ENCODE measurements at places on chromosomes 7 and 10. TPM values are rescaled to one million over a fixed set of nuclear protein-coding genes. Genes with fewer than 3 reads are reported as not detected.
A peak's percentile ranks its signal among the peaks of the same experiment; 100 is the strongest.

Gene CLEC5A
- 0.55 TPM for total RNA-seq

Gene SLC26A3
- 3,814 TPM for total RNA-seq

DNA sequence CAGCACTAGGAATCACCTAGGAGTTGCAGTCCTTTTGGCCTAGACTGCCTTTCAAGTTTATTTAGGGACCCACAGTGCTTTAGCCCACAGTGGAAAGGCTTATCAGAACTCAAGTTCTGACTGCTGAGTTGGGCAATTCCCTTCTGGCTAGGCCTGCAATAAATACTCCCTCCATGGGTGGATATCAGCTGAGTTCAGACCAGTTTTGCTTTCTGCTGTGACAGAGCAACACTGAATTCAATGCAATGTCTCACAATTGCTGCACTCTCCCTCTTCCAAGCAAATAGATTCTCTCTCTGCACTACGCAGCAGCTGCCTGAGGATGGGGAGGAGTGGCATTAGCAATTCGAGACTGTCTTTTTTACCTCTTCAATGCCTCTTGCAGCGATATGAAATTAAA, 1153.3 kb downstream of the SORCS1 start:
- no peak for DNase-seq

DNA sequence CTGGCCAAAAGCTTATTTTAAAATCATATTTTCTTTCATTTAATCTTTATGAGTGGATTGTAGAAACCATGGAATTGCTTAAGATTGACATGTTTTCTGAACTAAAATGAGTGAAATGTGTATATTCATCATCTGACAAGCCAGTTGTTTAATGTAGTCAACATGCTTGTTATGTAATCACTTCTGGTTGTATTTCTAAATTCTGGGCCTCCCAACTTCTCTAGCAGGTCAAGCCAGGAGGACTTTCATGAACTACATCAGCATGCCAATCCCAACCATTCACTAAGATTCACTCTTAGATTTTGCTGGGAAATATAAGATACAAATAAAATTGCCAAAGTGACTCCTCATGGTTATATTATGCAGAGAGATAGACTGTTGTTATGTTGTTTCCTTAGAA, 21.1 kb upstream of the MAP3K8 start:
- DNase-seq: no peak

Gene HSPA14
- 14.0 TPM for total RNA-seq

- no peak for DNase-seq
Measured at GRCh38 chr10:97607095-97607636, 17.6 kb downstream of the C10orf62 start.

Gene OPN1SW
- total RNA-seq: not detected

GRCh38 chr10:120508393-120508792, 51.4 kb downstream of the PLPP4 start:
- DNase-seq: no peak

- no peak for DNase-seq
Measured at GRCh38 chr7:12092499-12093130, 118.5 kb upstream of the TMEM106B start.

Gene OR2A42
- total RNA-seq: not detected

Gene LRRC61
- 12.2 TPM for total RNA-seq

- DNase-seq: peak; percentile 87
Measured at GRCh38 chr7:149662591-149663095, 110.7 kb downstream of the ZNF467 start.

DNA sequence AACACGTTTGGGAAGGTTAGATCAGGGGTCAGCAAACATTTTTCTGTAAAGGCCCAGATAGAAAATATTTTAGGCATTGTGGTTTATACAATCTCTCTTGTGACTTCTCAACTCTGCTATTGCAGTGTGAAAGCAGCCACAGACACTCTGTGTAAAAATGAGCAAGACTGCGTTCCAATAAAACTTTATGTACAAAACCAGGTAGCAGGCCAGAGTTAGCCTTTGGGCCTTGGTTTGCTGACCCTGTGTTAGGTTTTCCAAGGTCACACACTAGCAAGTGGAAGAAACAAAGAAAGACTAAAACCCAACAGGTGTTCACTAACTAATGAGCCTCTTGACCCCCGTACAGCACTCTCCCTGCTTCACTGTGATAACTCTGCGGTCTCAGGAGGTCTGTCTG, 14.9 kb upstream of the PAXIP1 start:
- no peak for DNase-seq

Gene CYP3A4
- 12.9 TPM for total RNA-seq
